ENCODE measurements at places on chromosomes 2 and 18. TPM values are rescaled to one million over a fixed set of nuclear protein-coding genes. Genes with fewer than 3 reads are reported as not detected.

GRCh38 chr2:69735686-69736085, 6.2 kb upstream of the ANXA4 start:
- no peak for DNase-seq

TCF4 gene
- 15.7 TPM for total RNA-seq

GRCh38 chr2:9707008-9707407, 76.2 kb upstream of the YWHAQ start:
- no peak for DNase-seq

- DNase-seq, result no peak
These were observed 213.7 kb downstream of the KCNJ3 start for GRCh38 chr2:154912215-154912614.

SLC9A2 gene
- 3.4 TPM for total RNA-seq

DNA sequence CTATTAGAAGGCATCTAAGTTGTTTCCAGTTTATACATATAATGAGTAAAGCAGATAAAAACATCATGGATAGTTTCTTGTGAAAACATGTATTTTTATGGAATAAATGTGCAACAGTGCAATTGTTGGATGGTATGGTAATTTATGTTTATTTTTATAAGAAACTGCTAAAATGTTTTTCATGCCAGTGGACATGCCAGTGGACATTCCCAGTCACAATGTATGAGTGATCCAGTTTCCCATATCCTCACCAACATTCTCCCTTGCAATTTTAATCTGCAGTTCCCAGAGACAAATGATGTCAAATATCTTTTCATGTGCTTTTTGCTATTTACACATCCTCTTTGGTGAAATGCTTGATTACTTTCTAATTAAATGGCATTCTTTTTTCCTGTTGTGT, 818.6 kb downstream of the SUCLG1 start:
- DNase-seq, result no peak

CKAP2L gene
- total RNA-seq, result 2.5 TPM

ABCB11 gene
- not detected for total RNA-seq

ITGAV gene
- 251 TPM for total RNA-seq

- DNase-seq, result no peak
These were observed 40.8 kb upstream of the POTEE start for GRCh38 chr2:131168538-131168937.

DNA sequence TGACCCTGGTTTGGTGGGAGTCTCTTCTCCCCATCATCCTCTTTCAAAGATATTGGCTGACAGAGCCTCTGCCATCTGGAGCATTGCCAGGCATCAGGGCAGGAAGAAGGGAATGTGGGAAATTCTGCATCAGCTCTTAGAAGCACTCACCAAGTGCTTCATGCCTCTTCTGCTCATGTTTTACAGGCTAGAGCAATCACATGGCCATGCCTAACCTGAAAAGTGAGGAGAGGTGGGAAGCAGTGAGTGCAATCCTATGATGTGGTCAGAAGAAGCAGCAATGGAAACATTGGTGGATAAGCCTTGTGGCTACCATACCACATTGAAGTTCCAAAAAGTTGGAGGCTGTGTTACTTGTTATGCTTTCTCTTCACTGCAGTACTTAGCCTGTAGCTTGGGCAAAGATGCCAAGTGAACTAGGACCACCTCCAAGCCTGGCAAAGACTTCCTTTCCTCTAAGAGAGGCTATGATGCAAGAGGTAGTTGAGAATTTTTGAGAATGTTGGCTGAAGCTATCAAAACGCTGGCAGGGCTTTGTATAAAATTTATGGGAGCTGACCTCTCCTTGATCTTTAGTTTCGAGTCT, 64.1 kb downstream of the BCL2L11 start:
- DNase-seq, result no peak

UGT1A3 gene
- total RNA-seq, result not detected

FBXO48 gene
- 0.54 TPM for total RNA-seq

- DNase-seq, result no peak
These were observed 85.4 kb upstream of the ZCCHC2 start for GRCh38 chr18:62437235-62438017.

COBLL1 gene
- total RNA-seq, result 57.2 TPM

DNA sequence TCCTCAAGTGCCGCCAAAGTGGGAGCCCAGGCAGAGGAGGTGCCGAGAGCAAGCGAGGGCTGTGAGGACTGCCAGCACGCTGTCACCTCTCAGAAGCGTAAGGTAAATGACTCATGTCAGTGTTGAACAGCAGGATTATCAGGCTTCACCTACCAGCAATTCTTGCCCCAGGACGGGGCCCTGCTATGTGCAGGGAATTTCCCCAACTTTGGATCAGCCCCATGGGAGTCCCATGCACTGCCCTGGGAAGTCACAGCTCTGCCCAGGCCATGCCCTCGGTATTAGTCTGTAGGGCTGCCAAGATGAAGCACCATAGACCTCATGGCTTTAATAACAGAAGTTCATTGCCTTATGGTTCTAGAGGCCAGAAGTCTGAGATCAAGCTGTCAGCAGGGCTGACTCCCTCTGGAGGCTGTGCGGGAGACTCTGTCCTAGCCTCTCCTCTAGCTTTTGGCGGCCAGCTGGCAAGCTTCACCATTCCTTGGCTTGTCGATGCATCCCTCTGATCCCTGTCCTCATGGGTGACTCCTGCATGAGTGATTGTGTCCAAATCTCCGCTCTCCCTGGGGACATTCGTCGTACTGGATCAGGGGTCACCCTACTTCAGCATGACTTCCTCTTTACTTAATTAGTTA, 55.9 kb downstream of the TRPM8 start:
- DNase-seq, result no peak

- no peak for DNase-seq
These were observed 34.2 kb upstream of the EN1 start for GRCh38 chr2:118881490-118882129.

DNA sequence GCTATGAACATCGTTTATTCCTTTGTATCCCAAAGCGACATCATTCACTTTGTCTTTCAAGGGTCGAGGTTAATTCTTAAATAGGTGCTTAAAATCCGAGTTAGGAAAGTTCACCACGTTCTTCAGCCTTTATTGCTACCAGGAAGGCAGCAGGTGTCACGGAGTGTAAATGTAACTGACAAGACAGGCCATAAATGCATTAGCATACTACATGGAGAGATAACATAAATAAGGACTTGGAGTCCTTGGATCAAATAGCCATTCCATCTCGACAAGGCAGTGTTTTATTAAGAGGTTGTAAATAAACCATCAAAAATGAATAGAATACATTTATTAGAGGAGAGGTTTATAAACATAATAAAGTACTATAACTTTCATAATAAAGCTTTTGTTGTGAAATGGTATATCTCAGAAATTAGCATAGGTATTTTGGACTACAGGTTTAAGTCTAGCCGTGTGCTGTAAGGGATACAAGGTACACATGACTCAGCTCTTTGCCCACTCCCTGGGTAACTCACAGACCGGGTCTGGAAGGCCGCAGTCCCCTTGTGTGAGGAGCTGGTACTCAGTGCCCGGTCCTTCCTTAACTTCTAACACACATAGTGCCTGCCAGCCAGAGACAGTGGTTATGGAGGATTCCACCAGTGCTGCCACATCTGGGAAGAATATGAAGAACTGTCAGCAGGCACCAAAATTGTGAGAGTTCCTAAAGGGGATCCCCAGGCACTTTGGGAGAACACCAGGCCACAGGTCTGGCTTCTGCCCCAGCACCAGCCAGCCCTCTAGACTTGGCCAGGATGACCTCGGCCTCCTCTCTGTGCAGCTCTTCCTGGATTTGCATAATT, 29.4 kb downstream of the CAPN13 start:
- no peak for DNase-seq

DNA sequence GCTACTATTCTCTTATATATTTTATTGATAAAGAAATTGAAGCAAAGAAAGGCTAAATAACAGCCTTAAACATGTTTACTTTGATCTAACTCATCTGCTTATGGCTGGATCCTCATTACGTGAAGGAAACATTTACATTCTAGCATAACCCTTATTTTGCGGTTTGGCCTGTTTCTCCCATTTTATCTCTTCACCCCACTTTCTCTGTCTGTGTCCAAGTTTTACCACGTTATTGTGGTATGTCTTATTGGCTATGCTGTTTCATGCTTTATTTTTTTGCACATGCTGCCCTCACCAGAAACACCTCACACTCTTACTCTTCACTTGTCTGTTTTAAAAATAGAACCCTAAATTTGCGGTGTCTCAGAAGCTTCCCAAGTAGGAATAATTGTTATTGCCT, 78.5 kb downstream of the RPIA start:
- DNase-seq, result no peak

DNA sequence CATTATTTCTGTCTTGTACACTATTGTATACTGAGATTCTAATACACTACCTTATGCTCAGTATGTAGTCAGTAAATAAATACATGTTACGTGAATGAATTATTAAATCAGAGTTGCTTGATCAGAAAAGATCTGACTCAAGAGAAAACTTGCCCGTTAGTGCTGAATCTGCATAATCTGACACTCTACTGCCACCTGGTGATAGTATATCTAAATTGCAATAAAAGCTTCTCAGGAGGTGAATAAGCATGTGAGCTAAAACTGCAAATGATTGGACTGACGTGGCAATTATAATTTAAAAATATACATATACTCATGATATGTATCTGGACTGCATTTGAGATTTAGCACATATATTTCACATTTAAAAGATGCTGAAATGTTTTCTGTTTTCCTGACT, 70.4 kb downstream of the KIAA1328 start:
- DNase-seq, result no peak

DNA sequence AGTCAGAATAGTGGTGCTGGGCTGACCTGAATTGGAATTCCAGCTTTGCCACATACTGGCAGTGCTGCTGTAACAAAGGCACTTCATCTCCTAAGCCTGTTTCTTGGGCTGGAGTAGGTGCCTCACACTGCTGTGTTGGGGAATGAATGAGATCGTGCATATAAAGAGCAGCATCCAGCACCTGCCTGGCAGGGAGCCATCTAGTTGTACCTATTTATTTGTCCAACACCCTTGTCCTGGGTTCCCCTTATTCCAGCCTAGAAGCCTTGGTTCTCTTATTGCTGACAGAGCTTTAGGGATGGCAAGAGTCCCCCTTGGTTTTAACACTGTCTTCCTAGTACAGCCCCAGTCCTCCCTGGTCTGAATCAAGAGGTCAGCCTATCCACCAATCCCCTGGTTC, 275.3 kb upstream of the RAB12 start:
- no peak for DNase-seq

GRCh38 chr2:37588316-37588777, 83.1 kb downstream of the CDC42EP3 start:
- no peak for DNase-seq

DNA sequence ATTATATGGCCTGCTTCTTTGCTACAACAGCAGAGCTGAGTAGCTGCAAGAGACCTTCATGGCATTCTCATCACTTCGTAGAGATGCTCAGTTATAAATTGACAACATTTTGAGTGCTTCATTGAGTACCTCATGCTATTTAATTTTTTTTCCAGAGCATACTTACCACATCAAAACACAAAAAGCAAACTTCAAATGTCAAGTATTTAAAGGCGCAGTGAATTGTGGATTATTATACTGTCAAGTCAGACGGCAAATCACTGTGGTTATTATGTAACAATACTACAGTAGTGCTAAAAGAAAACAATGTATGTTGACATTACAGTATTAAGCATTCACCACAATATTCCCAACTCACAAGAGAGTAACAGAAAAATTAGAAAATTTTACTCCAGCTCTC, 12.5 kb downstream of the ZC3H8 start:
- no peak for DNase-seq

IRS1 gene
- total RNA-seq, result 16.1 TPM

GRCh38 chr2:239178954-239179353, 221.9 kb downstream of the HDAC4 start:
- no peak for DNase-seq

EGR4 gene
- not detected for total RNA-seq

DNA sequence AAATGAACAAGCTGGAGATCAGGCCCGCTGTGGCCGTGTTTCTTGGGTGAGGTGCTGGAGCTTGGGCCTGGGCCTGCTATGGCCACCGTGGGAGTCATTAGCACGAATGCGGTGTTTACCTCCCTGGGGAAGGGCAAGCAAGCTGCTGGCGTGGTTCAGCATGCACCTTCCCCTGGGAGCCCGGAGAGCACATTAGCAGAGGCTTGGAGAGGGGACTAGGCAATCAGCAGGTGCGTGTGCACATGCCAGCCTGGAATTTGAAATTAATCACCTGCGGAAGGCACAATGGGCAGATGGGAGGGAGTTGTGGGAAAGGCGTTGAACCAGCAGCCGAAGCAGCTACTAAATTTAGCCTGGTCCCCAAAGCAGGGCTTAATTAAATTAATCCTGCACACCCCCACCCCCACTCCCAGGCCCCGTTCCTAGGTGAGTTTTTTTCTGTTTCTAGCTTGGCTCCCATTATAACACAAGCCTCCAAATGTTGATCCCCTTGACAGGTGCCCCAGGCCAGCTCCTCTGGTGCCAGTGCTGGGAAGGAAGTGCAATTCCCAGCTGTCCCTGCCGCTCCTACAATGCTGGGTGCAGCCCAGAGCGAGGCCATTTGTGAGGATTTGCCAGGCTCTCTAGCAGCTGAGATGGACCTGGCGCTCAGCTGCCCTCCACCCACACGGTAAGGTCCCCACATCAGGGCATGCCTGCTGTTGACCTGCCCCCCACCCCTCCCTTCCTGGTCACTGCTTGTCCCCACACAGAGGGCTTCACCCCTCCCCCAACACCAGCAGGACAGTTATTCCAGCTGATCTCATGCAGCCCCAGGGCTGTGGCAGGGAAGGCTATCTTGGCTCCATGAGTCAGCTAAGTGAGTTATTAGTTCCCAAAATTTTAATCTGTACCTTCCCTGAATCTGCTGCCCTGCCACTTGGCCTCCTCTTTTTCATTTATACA, 115.0 kb downstream of the ZBTB7C start:
- DNase-seq, result no peak

DNA sequence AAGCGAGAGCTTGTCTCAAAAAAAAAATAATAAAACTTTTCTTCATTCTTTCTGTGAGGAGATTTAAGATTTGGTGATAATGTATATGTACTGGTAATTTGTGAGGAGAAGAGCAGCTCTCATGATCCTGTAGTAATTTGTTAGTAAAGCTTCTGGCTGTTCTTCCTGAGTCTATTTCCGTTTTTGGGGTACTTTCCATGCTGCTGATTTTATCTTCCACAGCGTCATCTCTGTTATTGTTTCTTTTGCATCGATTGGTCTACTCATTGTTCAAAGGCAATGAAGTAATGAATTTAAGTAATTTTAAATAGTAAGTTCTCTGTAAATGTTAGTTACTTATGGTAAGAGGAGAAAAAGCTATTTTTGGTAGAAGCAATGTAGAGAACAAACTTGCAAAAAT, 12.0 kb downstream of the NDUFAF7 start:
- DNase-seq, result no peak

- DNase-seq, result no peak
These were observed 663.9 kb upstream of the LRRTM1 start for GRCh38 chr2:80968450-80968849.

- DNase-seq, result no peak
These were observed 83.6 kb downstream of the TNS1 start for GRCh38 chr2:217919204-217919603.

PROC gene
- total RNA-seq, result 2.9 TPM

DNA sequence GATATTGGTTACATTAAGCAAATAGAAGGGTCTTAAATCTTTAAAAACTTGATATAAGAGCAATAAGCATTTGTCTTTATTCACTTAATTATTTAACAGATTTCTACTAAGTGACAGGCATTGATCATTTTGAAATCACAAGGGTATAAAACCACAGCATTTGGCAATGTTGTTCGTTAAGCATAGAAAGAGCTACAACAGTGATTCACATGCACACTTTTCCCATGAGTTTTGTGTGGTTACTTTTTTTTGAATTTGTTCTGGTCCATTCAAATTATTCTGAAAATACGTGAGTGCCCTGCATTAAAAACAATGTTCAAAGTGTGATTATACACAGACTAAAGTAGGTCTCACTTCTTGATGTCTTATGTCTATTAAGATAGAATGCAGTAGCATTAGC, 52.2 kb downstream of the LYPD6B start:
- DNase-seq, result no peak

GRCh38 chr2:222203041-222203440, 95.8 kb downstream of the PAX3 start:
- peak; percentile 18 for DNase-seq

Measured in kidney epithelial cell (primary cell).